Smooth muscle cell of the pulmonary artery (primary cell): ENCODE measurements at places on chromosomes 5 and 9. TPM values are rescaled to one million over a fixed set of nuclear protein-coding genes. Genes with fewer than 3 reads are reported as not detected.

PCDHA1 gene
- total RNA-seq: 0.20 TPM in 1 of 2 replicates, not detected in the other

LRRC19 gene
- not detected in 2 replicates for total RNA-seq

GPR151 gene
- not detected in 2 replicates for total RNA-seq

IFNA13 gene
- not detected in 2 replicates for total RNA-seq

C9orf50 gene
- total RNA-seq: 0.26 and 0.33 TPM in 2 replicates

NPR2 gene
- 43.6 and 53.1 TPM in 2 replicates for total RNA-seq

ERCC8 gene
- total RNA-seq: 12.6 and 15.7 TPM in 2 replicates

ZNF354C gene
- 7.7 and 8.5 TPM in 2 replicates for total RNA-seq

POLR3G gene
- 3.6 and 3.7 TPM in 2 replicates for total RNA-seq

SLC4A9 gene
- total RNA-seq: 0.07 TPM in 1 of 2 replicates, not detected in the other

BHMT2 gene
- total RNA-seq: 3.1 and 6.4 TPM in 2 replicates

C5orf63 gene
- 1.6 and 2.4 TPM in 2 replicates for total RNA-seq

CNTLN gene
- 5.0 and 10.0 TPM in 2 replicates for total RNA-seq

C5orf58 gene
- total RNA-seq: not detected in 2 replicates

SOHLH1 gene
- total RNA-seq: not detected in 2 replicates

N4BP3 gene
- 0.13 and 0.20 TPM in 2 replicates for total RNA-seq

SPATA31D4 gene
- not detected in 2 replicates for total RNA-seq

SEPTIN8 gene
- total RNA-seq: 61.4 and 81.7 TPM in 2 replicates

SPATA31E1 gene
- not detected in 2 replicates for total RNA-seq

GRK6 gene
- 14.5 and 19.7 TPM in 2 replicates for total RNA-seq

DMRT3 gene
- total RNA-seq: not detected in 2 replicates

ADAMTS16 gene
- not detected in 2 replicates for total RNA-seq

PAEP gene
- total RNA-seq: not detected in 2 replicates

TERT gene
- not detected in 2 replicates for total RNA-seq

SLC36A2 gene
- total RNA-seq: not detected in 2 replicates

KCNIP1 gene
- not detected in 2 replicates for total RNA-seq

PPP2R2B gene
- 0.66 and 1.0 TPM in 2 replicates for total RNA-seq

RNF180 gene
- 6.0 and 7.6 TPM in 2 replicates for total RNA-seq

PTGS1 gene
- 93.5 and 257 TPM in 2 replicates for total RNA-seq

PNPLA7 gene
- 1.1 and 2.0 TPM in 2 replicates for total RNA-seq

GAPT gene
- not detected in 2 replicates for total RNA-seq

PCSK5 gene
- 9.9 and 13.1 TPM in 2 replicates for total RNA-seq

RANBP3L gene
- 0.07 TPM in 2 replicates for total RNA-seq

NME5 gene
- total RNA-seq: 2.5 and 2.7 TPM in 2 replicates

CARD9 gene
- total RNA-seq: 0.85 and 3.1 TPM in 2 replicates

ANKRD55 gene
- not detected in 2 replicates for total RNA-seq

NIPSNAP3A gene
- total RNA-seq: 47.2 and 48.7 TPM in 2 replicates

ATG12 gene
- total RNA-seq: 49.6 and 61.6 TPM in 2 replicates

SLC6A19 gene
- total RNA-seq: not detected in 2 replicates

CMYA5 gene
- 0.52 and 0.69 TPM in 2 replicates for total RNA-seq

DMGDH gene
- 1.9 and 2.3 TPM in 2 replicates for total RNA-seq

DBH gene
- total RNA-seq: not detected in 2 replicates

LECT2 gene
- not detected in 2 replicates for total RNA-seq

ZNF484 gene
- total RNA-seq: 11.6 and 14.2 TPM in 2 replicates

COL15A1 gene
- total RNA-seq: 77.7 and 229 TPM in 2 replicates

HACD4 gene
- total RNA-seq: 2.0 and 5.0 TPM in 2 replicates

RNF208 gene
- 1.2 and 2.8 TPM in 2 replicates for total RNA-seq

LCN9 gene
- total RNA-seq: not detected in 2 replicates

PCDHB5 gene
- 0.36 and 2.2 TPM in 2 replicates for total RNA-seq

KIF24 gene
- total RNA-seq: 0.76 and 1.2 TPM in 2 replicates

ANKRD34B gene
- not detected in 2 replicates for total RNA-seq

CER1 gene
- not detected in 2 replicates for total RNA-seq

SLC34A1 gene
- not detected in 2 replicates for total RNA-seq

HTR1A gene
- total RNA-seq: not detected in 2 replicates

CCDC171 gene
- total RNA-seq: 2.2 and 2.4 TPM in 2 replicates

LCNL1 gene
- 0.50 and 1.1 TPM in 2 replicates for total RNA-seq

DRD1 gene
- 0.33 and 1.2 TPM in 2 replicates for total RNA-seq
